ENCODE measurements at places on chromosomes 1 and 21. TPM values are rescaled to one million over a fixed set of nuclear protein-coding genes. Genes with fewer than 3 reads are reported as not detected.

Gene TNNT2
- total RNA-seq = not detected

Gene RIMKLA
- not detected for total RNA-seq

Gene PAPPA2
- total RNA-seq = not detected

Gene ANKRD34A
- total RNA-seq = 0.60 TPM

Gene FALEC
- not detected for total RNA-seq

Gene ZBTB8A
- total RNA-seq = 9.6 TPM

- DNase-seq = no peak
- no peak overlapping the region for H3K4me3 ChIP-seq
- H3K4me1 ChIP-seq = no peaks in the 10 kb centered on the region
- no peak overlapping the region for H3K27ac ChIP-seq
- no peaks in the 10 kb centered on the region for H3K27me3 ChIP-seq
Observed at GRCh38 chr1:41568204-41568603, 83.7 kb upstream of the EDN2 start.

- H3K36me3 ChIP-seq = no peaks in the 10 kb centered on the region
- DNase-seq = no peak
- H3K4me3 ChIP-seq = no peak overlapping the region
- H3K4me1 ChIP-seq = no peaks in the 10 kb centered on the region
- peaks cover 25% of the 10 kb centered on the region for H3K27me3 ChIP-seq
Observed at GRCh38 chr1:84768634-84769033, 78.4 kb upstream of the SSX2IP start.

GRCh38 chr1:67170751-67171573 is 4.7 kb downstream of the IL23R start:
- no peaks in the 10 kb centered on the region for H3K36me3 ChIP-seq
- no peak overlapping the region for H3K4me3 ChIP-seq
- no peak overlapping the region for H3K27ac ChIP-seq

DNA sequence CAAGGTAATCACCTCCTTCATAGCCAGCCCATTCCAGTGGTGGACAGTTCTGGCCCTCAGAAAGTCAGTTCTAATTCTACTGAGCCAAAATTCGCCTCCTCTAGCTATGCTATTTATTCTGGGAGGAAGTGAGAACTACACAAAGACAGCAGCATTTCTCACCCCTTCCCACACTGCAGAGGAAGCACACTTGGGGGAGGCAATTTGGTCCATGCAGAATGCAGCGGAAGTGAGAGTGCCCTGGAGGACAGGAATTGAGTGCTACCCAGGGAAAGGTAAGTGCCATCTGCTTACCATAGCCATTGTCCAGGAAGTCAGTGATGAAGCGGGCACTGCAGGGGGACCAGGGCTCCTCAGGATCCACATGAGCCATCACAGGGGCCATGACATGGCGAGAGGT is 3.7 kb downstream of the ADAMTS4 start:
- no peak overlapping the region for H3K27ac ChIP-seq
- DNase-seq = no peak
- H3K27me3 ChIP-seq = no peaks in the 10 kb centered on the region
- peaks cover 3% of the 10 kb centered on the region for H3K36me3 ChIP-seq

DNA sequence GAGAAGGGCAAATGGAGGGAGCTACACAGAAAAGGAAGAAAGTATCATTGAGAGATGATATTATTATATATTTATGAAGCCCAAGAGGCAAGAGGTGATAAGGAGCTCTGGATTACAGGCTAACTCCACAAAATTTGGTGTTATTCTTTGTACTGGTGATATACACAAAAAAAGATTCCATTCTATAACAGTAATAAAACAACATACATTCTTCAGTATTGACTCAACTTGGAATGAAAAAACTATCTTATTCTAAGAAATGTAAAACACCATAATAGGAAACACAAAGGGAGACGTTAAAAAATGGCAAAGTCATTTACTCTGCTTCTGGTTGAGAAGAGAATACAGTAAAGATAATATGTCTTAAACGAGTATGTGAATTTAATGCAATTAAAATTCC is 99.4 kb downstream of the TEX35 start:
- no peak overlapping the region for H3K4me3 ChIP-seq
- H3K36me3 ChIP-seq = no peaks in the 10 kb centered on the region
- peak overlapping the region; percentile 53 for H3K27ac ChIP-seq
- no peaks in the 10 kb centered on the region for H3K27me3 ChIP-seq

GRCh38 chr1:11027316-11027715 is 14.9 kb downstream of the TARDBP start:
- DNase-seq = no peak
- H3K4me3 ChIP-seq = no peak overlapping the region
- H3K27ac ChIP-seq = no peak overlapping the region

DNA sequence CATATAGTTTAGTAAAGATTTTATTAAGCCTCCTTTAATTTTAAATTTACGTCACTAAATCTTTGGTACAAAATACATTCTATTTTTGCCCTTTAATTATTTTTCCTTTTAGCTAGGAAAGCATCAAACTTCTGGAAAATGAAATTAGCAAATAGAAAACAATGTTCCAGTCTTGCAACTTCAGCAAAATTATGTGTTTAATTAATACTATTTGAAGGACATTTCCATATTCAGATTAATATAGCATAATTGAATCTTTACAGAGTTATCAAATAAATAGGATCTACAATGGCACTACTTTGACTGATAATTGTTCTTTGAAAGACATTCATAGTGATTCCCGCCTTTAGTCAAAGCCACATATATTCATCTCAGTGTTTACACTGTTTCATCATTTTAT is 904.2 kb downstream of the KCNT2 start:
- H3K4me1 ChIP-seq = no peaks in the 10 kb centered on the region
- no peak overlapping the region for H3K27ac ChIP-seq
- no peak overlapping the region for H3K4me3 ChIP-seq
- DNase-seq = no peak
- no peaks in the 10 kb centered on the region for H3K36me3 ChIP-seq
- H3K27me3 ChIP-seq = no peaks in the 10 kb centered on the region

DNA sequence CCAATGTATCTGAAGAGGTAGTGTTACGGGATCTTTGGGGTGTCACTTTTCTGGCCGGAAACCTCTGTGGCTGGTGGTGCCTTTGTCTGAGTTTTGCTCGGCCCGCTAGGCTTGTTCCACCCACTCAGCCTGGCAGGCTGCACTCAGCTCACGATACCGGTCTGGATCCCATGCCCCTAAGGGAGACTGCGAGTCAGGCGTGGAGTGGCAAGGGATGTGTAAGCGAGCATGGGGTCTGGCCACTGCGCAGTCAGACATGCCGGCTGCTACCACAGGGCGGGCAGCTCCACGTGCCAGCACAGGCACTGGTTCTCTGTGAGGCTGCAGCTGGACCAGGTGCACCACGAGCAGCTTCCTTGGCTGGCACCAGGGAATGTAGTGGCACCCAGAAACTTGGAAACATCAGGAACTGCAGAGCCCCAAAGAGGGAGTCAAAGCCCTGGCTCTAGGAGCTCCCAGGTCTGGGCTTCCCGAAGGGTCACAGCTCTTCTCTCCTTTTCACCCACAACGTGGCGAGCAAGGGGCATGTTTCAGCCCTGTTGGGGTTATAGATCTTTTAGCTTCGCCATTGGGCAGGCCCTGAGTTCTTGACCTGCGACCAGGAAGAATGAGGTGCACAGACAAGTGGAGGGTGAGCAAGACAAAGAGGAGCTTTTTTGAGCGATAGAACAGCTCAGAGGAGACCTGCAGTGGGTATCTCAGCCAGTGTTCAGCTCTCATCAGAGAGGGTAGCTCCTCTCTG is 23.8 kb upstream of the LRRC8C start:
- H3K4me1 ChIP-seq = peaks cover 14% of the 10 kb centered on the region
- no peaks in the 10 kb centered on the region for H3K27me3 ChIP-seq
- DNase-seq = no peak
- no peaks in the 10 kb centered on the region for H3K36me3 ChIP-seq

GRCh38 chr1:50425376-50426107 is 2.3 kb upstream of the DMRTA2 start:
- no peaks in the 10 kb centered on the region for H3K36me3 ChIP-seq
- H3K27me3 ChIP-seq = peaks cover 100% of the 10 kb centered on the region
- no peak for DNase-seq
- no peak overlapping the region for H3K27ac ChIP-seq

GRCh38 chr1:99728494-99729235 is 37.8 kb downstream of the FRRS1 start:
- H3K27me3 ChIP-seq = no peaks in the 10 kb centered on the region
- peak overlapping the region; percentile 13 for H3K27ac ChIP-seq
- H3K4me3 ChIP-seq = no peak overlapping the region
- no peaks in the 10 kb centered on the region for H3K36me3 ChIP-seq
- peaks cover 19% of the 10 kb centered on the region for H3K4me1 ChIP-seq
- peak; percentile 74 for DNase-seq

DNA sequence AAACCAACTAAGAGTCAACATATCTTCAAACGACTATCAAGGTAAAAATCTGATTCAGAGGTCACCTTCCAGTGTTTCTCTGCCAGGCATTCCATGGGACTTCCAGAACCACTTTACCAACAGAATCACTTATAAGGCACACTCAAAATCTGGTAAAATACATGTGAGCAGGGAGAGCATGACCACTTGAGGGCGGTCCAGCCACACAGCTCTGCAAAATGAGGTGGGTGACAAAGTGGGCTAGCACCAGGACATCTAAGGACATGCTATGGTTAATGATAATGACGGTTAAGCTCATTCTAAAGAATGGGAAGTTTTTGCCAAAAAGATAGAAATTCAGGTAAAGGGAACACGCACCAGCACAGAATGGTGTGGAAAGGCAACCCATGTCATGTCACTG is 24.5 kb upstream of the GLIS1 start:
- H3K4me1 ChIP-seq = peaks cover 28% of the 10 kb centered on the region
- H3K4me3 ChIP-seq = no peak overlapping the region
- no peak overlapping the region for H3K27ac ChIP-seq
- no peak for DNase-seq

GRCh38 chr1:179043266-179043665 is 17.6 kb downstream of the FAM20B start:
- no peak overlapping the region for H3K4me3 ChIP-seq
- no peak overlapping the region for H3K27ac ChIP-seq
- no peak for DNase-seq
- no peaks in the 10 kb centered on the region for H3K36me3 ChIP-seq
- H3K4me1 ChIP-seq = no peaks in the 10 kb centered on the region
- H3K27me3 ChIP-seq = no peaks in the 10 kb centered on the region

DNA sequence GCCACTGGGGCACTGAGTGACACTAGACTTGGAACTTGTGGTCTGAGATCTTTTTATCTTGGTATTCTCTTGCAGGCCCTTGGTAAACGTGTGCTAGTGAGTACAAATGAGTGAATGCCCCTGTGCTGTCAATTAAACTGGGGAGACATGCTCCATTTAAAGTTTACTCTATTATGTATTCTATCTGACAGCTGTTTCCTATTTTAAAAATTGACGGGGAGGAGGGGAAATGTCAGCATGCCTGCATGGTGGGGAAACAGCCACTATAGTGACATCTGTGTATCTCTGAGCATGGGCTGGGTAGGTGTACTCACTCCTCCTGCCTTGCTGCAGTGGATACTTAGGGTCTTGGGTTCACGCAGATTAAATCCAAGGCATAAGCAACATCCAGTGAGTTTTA is 59.0 kb upstream of the IKBKE start:
- H3K27me3 ChIP-seq = no peaks in the 10 kb centered on the region
- H3K4me1 ChIP-seq = peaks cover 4% of the 10 kb centered on the region
- H3K27ac ChIP-seq = no peak overlapping the region
- H3K4me3 ChIP-seq = no peak overlapping the region
- H3K36me3 ChIP-seq = peaks cover 10% of the 10 kb centered on the region
- no peak for DNase-seq

GRCh38 chr1:154179946-154180687 is 11.8 kb downstream of the TPM3 start:
- no peak overlapping the region for H3K27ac ChIP-seq
- peaks cover 54% of the 10 kb centered on the region for H3K4me1 ChIP-seq
- H3K4me3 ChIP-seq = no peak overlapping the region
- no peaks in the 10 kb centered on the region for H3K27me3 ChIP-seq

- H3K4me3 ChIP-seq = no peak overlapping the region
- no peaks in the 10 kb centered on the region for H3K27me3 ChIP-seq
- H3K36me3 ChIP-seq = no peaks in the 10 kb centered on the region
- H3K4me1 ChIP-seq = peaks cover 10% of the 10 kb centered on the region
Observed at GRCh38 chr21:14685568-14685967, 139.5 kb upstream of the SAMSN1 start.

GRCh38 chr1:205191622-205192021 is 19.9 kb downstream of the DSTYK start:
- no peak overlapping the region for H3K4me3 ChIP-seq
- H3K36me3 ChIP-seq = peaks cover 3% of the 10 kb centered on the region
- H3K4me1 ChIP-seq = no peaks in the 10 kb centered on the region
- H3K27me3 ChIP-seq = no peaks in the 10 kb centered on the region
- DNase-seq = no peak
- H3K27ac ChIP-seq = no peak overlapping the region

DNA sequence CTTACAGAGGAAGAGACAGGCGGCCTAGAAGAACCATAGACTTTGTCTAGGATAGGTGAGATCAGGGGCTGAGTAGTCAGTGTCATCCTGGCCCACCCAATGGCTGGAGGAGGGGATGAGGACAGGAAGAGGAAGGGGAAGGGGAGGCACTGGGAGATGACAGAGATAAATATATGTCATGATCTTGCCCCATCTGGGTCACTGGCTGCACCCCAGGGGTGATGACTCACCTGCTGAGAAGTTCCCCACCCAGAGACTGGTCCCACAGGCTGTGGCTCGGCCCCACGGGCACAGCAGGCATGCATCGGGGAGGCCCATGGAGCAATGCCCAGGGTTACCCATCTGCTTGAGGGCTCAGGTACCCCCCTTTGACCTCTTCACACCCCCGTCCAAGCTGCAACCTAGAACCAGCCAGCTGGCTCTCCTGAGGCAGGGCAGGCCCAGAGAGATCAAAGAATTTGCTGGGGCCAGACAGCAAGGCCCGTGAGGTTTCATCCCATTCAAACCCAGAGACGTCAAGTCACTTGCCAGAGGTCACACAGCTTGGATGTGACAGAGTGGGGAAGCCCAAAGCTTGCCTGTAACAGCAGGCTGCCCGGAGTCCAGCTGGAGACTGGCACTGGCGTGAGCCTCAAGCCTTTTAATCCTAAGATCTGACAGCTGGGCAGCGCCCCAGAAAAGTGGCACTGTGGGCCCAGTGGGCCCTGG is 34.7 kb upstream of the CASZ1 start:
- no peaks in the 10 kb centered on the region for H3K36me3 ChIP-seq
- DNase-seq = no peak
- no peak overlapping the region for H3K27ac ChIP-seq
- H3K4me1 ChIP-seq = no peaks in the 10 kb centered on the region
- H3K27me3 ChIP-seq = peaks cover 9% of the 10 kb centered on the region

GRCh38 chr21:46124083-46124925 is 26.4 kb downstream of the COL6A2 start:
- no peak overlapping the region for H3K4me3 ChIP-seq
- no peaks in the 10 kb centered on the region for H3K4me1 ChIP-seq
- H3K27ac ChIP-seq = no peak overlapping the region
- no peaks in the 10 kb centered on the region for H3K27me3 ChIP-seq
- DNase-seq = no peak

Measured in endothelial cell of umbilical vein (primary cell).